ENCODE measurements at places on chromosomes 6 and 20.

GRCh38 chr6:152118678-152119077, 311.2 kb downstream of the ESR1 start:
- no peak for DNase-seq

GRCh38 chr6:137271245-137272183, 52.3 kb upstream of the IFNGR1 start:
- no peak for DNase-seq

DNA sequence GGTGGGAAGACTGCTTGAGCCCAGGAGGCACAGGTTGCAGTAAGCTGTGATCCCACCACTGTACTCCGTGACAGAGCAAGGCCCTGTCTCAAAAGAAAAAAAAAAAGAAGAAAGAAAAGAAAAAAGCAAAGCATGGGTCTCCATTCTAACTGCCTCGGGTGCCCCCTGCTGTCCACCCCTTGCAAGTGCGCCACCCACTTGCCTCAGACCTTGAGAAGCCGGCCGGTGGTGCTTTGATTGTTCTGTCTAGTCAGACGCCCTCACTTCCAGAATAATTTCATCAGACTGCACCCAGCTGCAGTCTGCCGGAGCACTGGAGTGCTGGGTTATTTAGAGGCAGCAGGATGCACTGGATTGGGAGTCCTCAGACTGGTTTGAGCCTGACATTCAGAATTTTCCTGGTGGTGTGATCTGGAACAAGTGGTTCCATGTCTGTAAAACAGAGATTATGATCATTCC, 17.6 kb upstream of the TM9SF4 start:
- DNase-seq, result peak; percentile 46

- no peak for DNase-seq
Observed at GRCh38 chr6:151576633-151577032, 82.8 kb downstream of the CCDC170 start.

GRCh38 chr6:10175362-10175761, 239.5 kb downstream of the TFAP2A start:
- DNase-seq, result no peak

DNA sequence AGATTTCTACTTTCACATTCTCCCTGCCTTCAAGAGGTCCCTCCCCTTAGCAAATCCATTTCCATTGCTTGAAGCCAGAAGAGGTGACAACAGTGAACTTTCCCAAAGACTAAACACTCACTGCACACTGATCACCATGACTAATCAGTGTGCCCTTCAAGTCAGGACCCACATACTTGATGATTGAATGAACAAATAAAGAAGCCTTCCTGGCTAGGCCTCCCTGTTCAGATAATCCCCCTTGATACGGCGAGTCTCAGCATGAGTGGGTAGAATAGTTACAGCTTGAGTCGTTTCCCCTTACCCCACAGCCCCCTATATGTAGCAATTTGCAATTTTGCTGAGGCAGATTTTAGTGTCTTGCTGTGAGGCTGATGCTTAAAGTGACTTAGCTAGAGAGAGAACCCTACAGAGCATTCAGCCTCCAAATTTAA, 102.2 kb downstream of the UNC5CL start:
- no peak for DNase-seq

DNA sequence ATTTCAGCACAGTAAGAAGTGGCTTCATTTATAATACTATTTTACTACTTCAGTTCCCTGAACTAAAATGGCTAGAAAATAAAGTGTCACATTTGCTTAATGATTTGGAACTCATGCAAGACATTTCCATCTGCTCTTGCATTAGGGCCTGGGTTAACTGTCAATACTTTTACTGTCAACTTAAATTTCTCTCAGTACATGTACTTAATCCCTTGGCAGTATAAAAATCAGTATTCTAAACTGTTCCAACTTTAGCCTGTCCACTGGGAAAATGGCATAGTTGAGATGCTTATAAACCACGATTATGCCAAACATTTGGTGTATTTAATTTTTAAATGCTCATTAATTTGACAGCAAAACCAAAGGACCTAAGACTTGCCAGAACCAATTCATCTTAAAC, 154.5 kb downstream of the ASCC3 start:
- no peak for DNase-seq

DNA sequence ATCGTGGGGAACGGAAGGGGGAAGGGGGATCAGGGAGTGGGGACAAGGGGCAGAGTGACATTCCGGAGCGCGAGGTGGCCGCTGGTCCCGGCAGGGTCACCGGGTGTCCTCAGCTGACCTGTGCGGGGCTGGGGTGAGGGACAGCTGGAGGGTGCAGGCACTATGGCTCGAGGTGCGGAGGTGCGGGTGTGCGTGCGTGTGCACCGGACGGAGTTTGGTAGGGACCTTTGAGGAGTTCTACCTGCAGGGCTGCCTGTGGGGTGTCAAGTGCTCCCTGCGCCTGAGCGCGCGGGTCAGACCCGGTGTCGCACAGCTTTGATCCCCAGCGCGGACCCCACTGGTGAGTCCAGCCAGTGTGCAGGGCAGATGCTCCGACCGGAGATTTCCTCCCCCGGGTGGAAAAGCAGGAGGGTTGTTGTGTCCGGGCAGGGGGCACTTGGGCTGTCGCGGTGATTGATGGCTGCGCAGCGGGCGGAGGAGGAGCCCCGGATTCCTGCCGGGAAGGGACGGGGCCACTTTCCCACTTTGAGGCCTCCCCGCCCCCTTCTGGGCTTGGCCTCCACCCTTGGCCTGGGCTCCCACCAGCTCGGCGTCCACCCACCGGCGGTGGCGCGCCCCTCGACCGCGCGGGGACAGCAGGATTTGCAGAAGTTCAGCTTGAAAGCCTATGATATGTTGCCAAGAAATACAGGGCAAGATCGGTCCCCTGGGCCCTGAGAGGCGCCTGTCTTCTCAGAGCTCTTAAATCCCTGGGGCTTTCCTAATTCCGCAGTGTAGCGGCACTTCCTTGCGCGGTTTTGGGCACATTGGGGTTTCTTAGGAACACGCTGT, 658 bp downstream of the RIN2 start:
- DNase-seq, result no peak

DNA sequence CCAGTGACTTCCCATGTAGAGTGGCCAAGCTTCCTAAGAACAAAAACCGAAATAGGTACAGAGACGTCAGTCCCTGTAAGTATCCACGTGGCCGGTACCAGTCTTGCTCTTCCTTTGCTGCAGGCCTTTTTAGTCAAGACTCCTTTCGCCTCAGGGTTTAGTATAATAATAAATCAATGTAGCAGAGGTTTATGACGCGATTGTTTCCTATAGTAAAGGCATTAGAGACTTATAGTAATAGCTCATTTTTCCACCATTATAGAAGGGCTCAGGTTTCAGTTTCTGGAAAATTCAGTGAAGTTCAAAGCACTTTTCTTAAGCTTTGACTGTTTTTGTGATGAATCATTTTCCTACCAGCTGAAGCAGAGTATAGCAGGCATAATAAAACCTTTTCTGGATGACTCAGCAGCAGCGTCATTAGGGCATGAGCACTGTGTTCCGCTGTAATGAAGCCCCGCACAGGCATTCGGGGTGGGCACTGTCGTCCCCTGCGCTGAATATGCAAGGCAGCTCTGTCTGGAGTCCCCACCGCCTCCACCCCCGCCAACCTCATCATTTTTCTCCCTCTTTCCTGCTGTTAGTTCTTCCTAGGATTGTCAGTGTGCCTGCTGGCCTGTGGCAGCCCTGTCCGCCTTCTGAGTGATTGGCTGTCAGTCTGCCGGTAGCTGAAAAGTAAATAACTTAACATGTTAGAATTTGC, 51.3 kb downstream of the PTPN1 start:
- DNase-seq, result no peak

DNA sequence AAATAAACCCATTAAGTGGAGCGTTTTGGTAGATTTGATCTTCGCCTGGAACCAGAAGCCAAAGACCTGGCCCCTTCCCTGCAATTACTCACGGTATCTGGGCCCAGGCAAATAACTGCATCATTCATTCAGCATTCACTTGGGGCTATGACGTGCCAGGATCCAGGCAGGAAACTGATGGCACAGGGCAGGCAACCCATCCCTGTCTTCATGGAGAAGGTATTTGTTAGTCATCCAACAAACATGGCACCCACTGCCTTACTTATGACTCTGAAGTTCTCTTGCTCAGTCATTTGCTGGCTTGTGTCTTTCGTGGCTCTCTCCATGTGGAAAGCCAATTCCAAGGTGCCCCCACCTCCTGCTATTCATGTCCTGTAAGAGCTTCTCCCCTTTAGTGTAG, 232.4 kb downstream of the BMP7 start:
- no peak for DNase-seq

GRCh38 chr6:24078200-24078599, 47.8 kb upstream of the NRSN1 start:
- no peak for DNase-seq

DNA sequence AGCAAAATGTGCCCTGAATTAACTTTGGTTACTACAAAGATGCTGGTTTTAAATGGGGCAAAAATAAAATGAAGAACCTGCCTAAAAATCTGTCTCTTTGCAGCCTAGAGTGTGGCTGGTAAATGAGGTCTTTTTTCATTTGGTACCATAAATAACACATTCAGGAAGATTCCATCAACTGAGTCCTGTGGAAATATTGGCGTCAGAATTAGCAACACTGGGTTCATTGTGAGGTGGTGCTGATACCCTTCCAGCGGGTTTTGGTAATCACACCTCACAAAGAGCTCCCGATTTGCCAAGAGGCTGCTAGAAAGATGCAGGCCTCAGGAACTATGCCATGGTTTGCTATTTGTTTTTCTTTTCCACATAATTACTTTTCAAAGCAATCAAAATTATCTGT, 55.3 kb downstream of the FAM50B start:
- DNase-seq, result no peak

- DNase-seq, result no peak
Observed at GRCh38 chr20:38534756-38535155, 46.2 kb upstream of the ADIG start.

DNA sequence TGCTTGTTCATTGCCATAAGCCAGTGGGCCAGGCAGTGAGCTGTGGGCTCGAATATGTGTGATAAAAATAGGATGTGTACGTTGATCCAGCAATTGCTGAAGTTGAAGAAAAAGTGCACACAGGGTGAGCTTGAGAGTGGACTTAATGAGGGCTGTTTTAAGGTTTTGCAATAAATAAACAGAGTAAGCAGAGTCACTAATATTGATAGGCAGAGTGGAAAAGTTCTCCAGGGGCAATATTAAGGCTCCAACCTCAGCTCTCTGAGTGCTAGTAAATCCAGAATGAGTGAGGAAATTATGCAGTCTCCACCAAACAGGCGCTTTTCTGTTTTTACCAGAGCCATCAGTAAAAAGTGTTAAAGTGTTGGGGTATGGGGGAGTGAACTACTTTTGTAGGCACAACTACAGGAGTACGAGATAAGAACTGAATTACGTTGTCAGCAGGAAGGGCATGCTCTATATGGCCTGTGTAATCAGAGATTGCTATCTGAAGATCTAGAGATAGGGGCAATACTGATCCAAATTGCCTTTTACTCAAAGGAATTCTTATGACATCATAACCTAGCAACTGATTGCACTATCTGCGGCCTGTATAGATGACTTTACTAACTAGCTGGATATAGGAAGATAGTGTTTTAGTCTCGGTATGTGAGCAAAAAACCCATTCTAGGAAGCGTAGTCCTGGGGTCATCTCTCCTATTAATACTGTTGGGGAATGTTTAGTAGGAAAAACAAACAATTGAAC, 7.6 kb upstream of the TBC1D20 start:
- no peak for DNase-seq

GRCh38 chr6:168027521-168027920, 30.1 kb downstream of the KIF25 start:
- DNase-seq, result no peak

DNA sequence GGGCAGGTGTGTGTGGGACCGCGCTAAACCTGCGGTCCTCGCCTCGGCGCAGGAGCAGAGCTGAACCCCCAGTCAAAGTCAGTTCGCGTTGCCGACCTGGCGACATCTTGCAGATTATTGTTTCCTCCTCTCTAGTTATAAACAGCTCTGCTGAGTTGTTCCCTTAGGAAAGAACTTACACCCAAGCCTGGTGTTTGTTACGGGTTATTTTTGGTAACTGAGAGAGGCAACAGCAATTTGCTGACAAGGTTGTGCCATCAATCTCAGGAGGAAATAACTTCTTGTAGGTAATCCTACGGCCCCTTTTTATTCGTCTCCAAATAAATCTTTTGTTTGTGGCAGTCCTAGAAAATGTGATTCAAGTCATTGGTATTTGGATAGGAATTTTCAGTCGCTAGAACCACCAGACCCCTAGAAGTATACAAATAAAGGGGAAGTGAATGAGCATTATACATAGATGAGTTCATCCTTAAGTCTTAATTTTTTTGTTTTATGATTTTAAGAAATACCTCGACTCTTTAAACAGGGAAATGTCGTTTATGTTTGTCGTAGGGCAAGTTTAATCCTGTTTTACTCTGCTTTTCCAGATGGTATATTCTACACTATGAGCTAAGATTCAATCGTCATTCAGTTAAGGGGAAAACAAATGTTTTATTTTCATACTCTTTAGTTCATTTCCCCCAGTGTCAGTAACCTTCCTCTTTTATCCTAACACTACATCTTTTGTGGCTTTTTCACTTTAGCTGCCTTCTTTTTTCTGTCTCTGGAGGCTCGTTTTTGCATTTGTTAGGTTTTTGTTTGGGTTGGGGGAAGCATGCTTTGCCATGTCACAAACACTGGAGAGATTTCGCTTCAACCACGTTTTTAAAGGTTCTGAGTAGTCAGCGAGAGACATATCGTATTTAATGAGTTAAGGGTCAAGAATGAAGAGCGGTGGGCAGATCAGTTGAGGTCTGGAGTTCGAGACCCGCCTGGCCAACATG, 1.2 kb downstream of the PM20D2 start:
- peak; percentile 6 for DNase-seq

DNA sequence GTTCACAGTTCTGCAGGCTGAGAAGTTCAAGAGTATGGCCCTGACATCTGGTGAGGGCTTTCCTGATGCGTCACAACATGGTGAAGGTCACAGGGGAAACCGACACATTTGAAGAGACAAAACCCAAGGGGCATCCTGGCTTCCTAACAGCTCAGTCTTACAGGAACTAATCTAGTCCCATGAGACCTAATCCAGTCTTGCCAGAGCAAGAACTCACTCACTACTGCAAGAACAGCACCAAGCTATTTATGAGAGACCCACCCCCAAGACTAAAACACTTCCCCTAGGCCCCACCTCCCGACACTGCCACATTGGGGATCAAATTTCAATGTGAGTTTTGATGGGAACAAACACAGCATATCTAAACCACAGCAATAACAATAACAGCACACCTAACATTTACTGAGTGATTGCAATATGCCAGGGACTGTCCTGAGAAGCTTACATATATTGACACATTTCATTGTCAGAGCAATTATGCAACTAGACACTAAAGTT, 46.6 kb downstream of the TPBG start:
- DNase-seq, result no peak

- DNase-seq, result no peak
Observed at GRCh38 chr6:164150232-164150631, 735.7 kb downstream of the QKI start.

- DNase-seq, result no peak
Observed at GRCh38 chr6:134477991-134478635, 160.2 kb upstream of the SGK1 start.

- DNase-seq, result no peak
Observed at GRCh38 chr6:90028066-90028778, 134.0 kb downstream of the GJA10 start.

GRCh38 chr6:139290787-139291311, 949 bp downstream of the TXLNB start:
- no peak for DNase-seq

Measured in C1 segment of cervical spinal cord (tissue), 14 donors.